Psoas muscle (tissue), 8 donors: ENCODE measurements at places on chromosomes 2 and 18. TPM values are rescaled to one million over a fixed set of nuclear protein-coding genes. Genes with fewer than 3 reads are reported as not detected.

- no peak overlapping the region for H3K4me3 ChIP-seq
- H3K27ac ChIP-seq: no peak overlapping the region
- no peaks in the 10 kb centered on the region for H3K36me3 ChIP-seq
Observed at GRCh38 chr2:8170552-8171327, 511.1 kb upstream of the ID2 start.

The ALK gene
- total RNA-seq: 0.08 TPM

The STK25 gene
- total RNA-seq: 271 TPM

DNA sequence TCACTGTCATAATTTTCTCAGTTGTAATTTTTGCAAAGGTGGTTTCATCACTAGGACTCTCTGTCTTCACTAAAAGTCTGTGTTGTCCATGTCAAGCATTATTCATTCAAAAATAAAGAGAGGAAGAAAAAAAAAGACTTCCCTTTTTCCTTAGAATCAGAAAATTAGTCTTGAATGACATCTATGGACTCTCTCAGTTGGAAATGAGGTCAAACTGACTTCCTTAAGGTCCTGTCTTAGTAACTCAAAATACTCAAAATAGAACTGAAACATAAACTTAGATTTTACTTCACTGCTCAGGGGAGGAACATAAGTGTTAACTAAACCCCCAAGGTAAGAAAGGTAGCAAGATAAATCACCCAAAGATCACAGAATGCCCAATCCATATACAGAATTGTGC lies 2.2 kb upstream of the ZNF407 start:
- peaks cover 38% of the 10 kb centered on the region for H3K4me1 ChIP-seq
- no peak for DNase-seq

DNA sequence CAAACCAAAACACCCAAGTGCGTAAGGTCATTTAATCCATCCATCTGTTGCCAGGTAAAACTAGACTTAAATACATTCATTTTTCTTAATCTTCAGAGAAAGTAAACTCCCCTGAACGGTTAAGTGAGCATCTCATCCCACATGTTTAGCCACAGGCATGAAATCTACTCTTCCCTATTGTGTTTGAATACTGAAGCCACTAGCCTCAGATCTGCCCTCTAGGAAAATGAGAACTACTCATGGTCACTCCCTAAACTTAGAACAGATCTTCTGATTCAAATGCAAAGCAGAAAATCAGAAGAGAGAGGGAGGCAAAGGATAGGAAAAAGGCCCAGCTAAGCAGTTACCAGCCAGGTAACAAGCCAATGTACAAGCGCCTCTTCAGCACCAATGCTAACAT lies 7.1 kb downstream of the TMEM247 start:
- H3K4me1 ChIP-seq: peaks cover 28% of the 10 kb centered on the region
- no peak overlapping the region for H3K4me3 ChIP-seq
- H3K27ac ChIP-seq: no peak overlapping the region
- DNase-seq: no peak
- no peaks in the 10 kb centered on the region for H3K27me3 ChIP-seq
- H3K36me3 ChIP-seq: no peaks in the 10 kb centered on the region

DNA sequence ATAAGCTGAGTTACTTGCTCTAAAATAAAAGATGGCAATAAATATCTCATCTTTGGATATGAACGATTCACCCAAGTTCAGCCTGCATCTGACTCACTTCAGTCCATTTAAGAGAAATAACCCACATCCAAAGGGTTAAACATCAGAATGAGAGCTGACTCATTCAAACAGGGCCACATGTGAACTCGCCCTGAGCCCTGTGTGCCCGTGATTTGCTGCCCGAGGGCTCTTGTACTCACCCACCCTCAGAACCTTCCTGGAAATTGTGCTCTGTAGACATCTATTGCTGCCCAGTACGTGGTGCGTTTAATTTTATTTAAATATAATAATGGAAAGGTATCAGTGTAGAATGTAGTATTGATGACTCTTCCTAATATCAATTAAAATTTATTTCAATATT lies 66.9 kb upstream of the RBM44 start:
- H3K27me3 ChIP-seq: no peaks in the 10 kb centered on the region
- DNase-seq: peak; percentile 62
- H3K4me1 ChIP-seq: peaks cover 60% of the 10 kb centered on the region

The PROM2 gene
- 0.82 TPM for total RNA-seq

The EEF1B2 gene
- total RNA-seq: 634 TPM

The CRYGD gene
- not detected for total RNA-seq

The CD8B2 gene
- total RNA-seq: not detected

The HMSD gene
- total RNA-seq: not detected

- no peak for DNase-seq
- no peak overlapping the region for H3K4me3 ChIP-seq
- no peak overlapping the region for H3K27ac ChIP-seq
- no peaks in the 10 kb centered on the region for H3K4me1 ChIP-seq
- H3K36me3 ChIP-seq: no peaks in the 10 kb centered on the region
Observed at GRCh38 chr2:236998236-236998635, 87.5 kb upstream of the COPS8 start.

The CEP68 gene
- total RNA-seq: 63.3 TPM

DNA sequence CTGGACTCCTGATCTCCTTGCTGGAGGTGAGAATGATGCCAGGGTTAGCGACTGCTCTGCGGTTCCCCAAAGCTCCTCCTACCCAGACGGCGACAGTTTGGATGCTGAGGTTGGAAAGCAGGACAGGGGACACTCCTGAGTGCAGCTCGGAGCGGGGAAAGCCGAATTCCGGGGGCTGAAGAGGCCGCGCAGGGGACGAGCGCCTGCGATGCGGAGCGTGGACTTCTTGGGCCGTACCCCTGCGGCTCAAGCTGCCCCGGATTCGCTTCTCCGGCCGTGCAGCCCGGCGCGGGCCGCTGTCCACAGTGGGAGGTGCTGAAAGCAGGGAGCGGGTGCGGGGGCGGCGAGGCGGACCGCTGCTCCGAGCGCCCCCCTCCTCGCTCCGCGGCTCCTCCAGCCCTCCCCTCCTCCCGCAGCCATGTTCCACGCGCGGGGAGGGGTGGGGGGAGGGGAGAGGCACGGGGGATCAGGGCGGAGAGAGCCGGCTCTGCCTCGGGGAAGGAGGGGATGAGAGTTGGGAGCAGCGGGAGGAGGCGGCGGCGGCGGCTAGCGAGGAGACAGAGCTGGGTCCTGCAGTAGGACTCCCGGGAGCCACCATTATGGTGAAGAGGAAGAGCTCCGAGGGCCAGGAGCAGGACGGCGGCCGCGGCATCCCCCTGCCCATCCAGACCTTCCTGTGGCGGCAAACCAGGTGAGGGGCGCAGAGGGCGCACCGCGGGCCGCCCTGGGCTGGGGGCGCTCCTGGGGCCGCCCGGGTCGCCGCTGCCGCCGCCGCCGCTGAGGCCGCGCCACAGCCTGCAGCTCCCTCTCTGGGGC lies at the start of gene UNC80:
UNC80 (plus strand) TSS at position 359 of the 816 bp plus-strand sequence; CDS start at position 600, 241 bp downstream.
- no peak within 1 kb of the TSS for H3K27ac ChIP-seq
- peaks cover 8% of the 10 kb centered on the region for H3K27me3 ChIP-seq
- no peaks in the 10 kb centered on the region for H3K36me3 ChIP-seq
- H3K4me1 ChIP-seq: no peaks in the 10 kb centered on the region
- peak; percentile 50 for DNase-seq

- H3K4me3 ChIP-seq: no peak overlapping the region
- no peaks in the 10 kb centered on the region for H3K4me1 ChIP-seq
- no peak overlapping the region for H3K27ac ChIP-seq
- H3K36me3 ChIP-seq: no peaks in the 10 kb centered on the region
Observed at GRCh38 chr2:12106440-12107080, 360.1 kb downstream of the LPIN1 start.

GRCh38 chr2:143300536-143300935 lies 171.3 kb downstream of the ARHGAP15 start:
- no peaks in the 10 kb centered on the region for H3K27me3 ChIP-seq
- H3K36me3 ChIP-seq: no peaks in the 10 kb centered on the region
- no peak overlapping the region for H3K27ac ChIP-seq
- no peak overlapping the region for H3K4me3 ChIP-seq
- H3K4me1 ChIP-seq: no peaks in the 10 kb centered on the region

The GNAL gene
- total RNA-seq: 2.9 TPM

DNA sequence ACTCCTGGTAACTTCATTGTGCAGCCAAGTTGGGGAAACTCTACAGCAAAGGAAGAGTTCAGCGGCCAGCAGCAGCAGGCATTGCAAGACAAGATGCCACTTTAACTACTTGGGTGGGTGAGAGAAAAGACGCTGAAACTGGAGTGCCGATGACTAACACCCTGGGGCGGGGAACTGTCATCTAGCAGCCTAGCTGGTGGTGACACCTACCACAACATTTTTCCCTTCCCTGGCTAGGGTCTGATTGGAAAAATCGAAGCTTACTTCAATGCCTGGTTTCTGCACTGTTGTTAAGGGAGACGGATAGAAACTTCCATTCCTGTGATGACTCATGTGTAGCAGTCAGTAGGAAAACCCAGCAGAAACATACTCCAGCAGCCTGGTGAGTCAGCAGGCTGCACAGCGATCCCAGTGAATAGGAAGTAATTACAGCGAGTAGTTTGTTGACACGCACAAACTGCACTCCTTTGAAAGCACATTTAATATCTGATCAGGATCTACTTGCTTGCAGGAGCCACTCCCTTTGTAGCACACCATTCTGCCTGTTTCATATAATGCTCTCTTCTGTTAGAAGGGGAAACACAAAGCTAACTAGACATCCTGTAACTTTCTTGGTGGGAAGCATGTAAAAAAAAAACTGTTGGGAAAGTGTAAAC lies 62.1 kb upstream of the MAPRE2 start:
- DNase-seq: peak; percentile 74
- H3K36me3 ChIP-seq: no peaks in the 10 kb centered on the region
- H3K27me3 ChIP-seq: no peaks in the 10 kb centered on the region
- peaks cover 34% of the 10 kb centered on the region for H3K4me1 ChIP-seq

DNA sequence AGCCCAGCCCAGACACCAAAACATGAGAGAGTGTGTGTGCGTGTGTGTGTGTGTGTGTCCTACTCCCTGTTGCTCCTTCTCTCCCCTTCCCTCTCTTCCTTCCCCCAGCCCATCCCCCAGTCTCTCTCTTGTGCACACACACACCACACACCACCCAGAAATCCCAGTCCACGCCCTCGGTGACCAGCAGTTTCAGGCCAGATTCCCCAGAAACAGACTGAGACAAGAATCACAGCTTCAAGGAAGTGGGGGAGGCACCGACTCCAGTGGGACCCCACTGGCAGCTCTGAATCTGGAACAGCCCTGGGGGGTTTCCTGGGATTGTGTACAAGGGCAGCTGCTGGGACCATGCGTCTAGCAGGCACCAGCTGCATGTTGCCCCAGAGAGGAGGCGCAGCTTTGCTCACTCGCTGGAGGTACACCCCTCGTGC lies 113.5 kb downstream of the NDUFA10 start:
- no peak overlapping the region for H3K4me3 ChIP-seq
- no peaks in the 10 kb centered on the region for H3K36me3 ChIP-seq
- no peaks in the 10 kb centered on the region for H3K4me1 ChIP-seq
- no peaks in the 10 kb centered on the region for H3K27me3 ChIP-seq

The MYO5B gene
- 0.88 TPM for total RNA-seq

DNA sequence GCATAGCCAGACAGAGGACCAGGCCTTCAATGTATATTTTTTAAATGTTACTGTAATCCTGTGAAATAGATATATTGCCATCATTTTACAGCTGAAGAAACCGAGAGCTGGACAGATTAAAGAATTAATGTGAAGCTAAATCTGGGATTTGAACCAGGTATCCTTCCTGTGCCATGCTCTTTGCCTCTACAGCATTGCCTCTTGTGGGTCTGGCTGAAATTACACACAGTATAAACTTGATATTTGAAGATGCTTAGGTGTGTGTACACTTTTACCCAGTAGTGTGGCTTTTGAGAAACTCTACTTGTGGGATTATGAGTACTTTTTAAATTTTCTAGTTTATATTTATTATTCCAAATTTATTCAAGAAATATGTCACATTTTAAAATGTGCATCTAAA lies 264.5 kb downstream of the CNTNAP5 start:
- no peak for DNase-seq
- H3K4me3 ChIP-seq: no peak overlapping the region
- no peaks in the 10 kb centered on the region for H3K4me1 ChIP-seq
- no peaks in the 10 kb centered on the region for H3K36me3 ChIP-seq
- H3K27me3 ChIP-seq: no peaks in the 10 kb centered on the region

- no peaks in the 10 kb centered on the region for H3K27me3 ChIP-seq
- H3K4me3 ChIP-seq: no peak overlapping the region
- no peaks in the 10 kb centered on the region for H3K4me1 ChIP-seq
- no peak overlapping the region for H3K27ac ChIP-seq
Observed at GRCh38 chr18:1483385-1483784, 578.7 kb downstream of the ADCYAP1 start.

GRCh38 chr2:28676152-28676835 lies 75.3 kb upstream of the PPP1CB start:
- H3K36me3 ChIP-seq: no peaks in the 10 kb centered on the region
- H3K4me1 ChIP-seq: peaks cover 15% of the 10 kb centered on the region
- no peak overlapping the region for H3K4me3 ChIP-seq
- H3K27ac ChIP-seq: no peak overlapping the region

The TXNDC2 gene
- total RNA-seq: not detected
